SJCRH30 (cell line): ENCODE measurements at places on chromosomes 5 and 9.

DNA sequence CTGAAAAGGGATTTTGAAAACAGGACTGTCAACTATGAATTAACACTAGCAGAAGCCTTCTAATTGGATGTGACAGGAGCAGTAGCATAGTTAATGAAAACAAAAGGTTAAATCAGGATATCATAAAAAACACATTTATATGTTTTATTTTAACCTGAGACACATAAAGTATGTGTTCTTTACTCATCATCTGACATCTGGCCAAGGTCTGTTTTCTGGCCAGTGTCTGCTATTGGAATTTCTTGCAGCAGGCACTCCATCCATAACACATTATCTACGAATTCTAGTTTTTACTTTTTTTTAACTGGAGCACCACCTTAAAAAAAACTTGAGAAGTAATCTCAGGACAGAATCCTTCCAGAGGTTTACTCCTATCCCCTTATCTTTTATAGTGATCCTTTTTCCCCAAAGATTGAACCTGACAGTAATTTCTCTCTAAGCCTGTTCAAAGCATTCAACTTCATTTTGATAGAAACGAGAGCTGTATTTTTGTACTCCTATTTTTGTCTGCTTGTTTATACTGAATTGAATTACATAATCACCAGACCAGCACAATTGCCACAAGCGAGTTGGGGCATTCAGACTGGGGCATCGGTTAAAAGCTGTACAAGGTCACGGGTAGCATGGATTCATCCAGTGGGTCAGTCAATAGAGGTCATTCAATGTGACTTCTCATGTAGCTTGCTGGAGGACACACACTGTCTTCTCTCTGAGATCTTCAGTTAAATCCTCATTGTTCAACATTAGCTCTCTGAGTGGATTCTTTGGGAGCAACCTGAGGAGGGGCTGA lies 205.6 kb upstream of the CLINT1 start:
- no peak for DNase-seq
- H3K36me3 ChIP-seq, result no peaks in the 10 kb centered on the region
- H3K27me3 ChIP-seq, result no peaks in the 10 kb centered on the region; the same call in 1 of the 2 replicates

GRCh38 chr5:161273410-161273809 lies 273.1 kb downstream of the GABRB2 start:
- H3K4me1 ChIP-seq, result no peaks in the 10 kb centered on the region
- no peaks in the 10 kb centered on the region for H3K36me3 ChIP-seq
- no peaks in the 10 kb centered on the region for H3K27me3 ChIP-seq
- H3K27ac ChIP-seq, result no peak overlapping the region

DNA sequence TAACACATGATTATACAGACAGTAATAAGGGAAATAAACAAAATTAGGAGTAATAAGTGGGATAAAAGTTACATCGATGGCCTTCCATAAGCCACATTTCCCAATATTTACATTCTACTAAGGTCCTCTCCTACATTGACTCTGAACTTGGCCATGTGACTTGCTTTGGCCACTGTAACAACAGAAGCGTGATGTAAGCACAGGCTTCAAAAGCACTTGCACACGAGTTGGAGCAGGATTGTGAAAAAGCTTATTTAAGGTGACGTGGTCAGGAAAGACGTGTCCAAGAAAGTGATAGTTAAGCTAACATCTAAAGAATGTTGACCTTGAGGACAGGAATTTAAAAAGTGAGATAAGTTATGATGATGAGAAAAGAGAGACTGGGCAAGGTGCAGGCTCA lies 9.8 kb upstream of the CEMIP2 start:
- H3K27ac ChIP-seq, result no peak overlapping the region
- H3K4me3 ChIP-seq, result no peak overlapping the region
- no peak for DNase-seq
- H3K27me3 ChIP-seq, result no peaks in the 10 kb centered on the region
- no peaks in the 10 kb centered on the region for H3K36me3 ChIP-seq

GRCh38 chr5:22590677-22591268 lies 262.4 kb downstream of the CDH12 start:
- no peaks in the 10 kb centered on the region for H3K27me3 ChIP-seq
- no peaks in the 10 kb centered on the region for H3K36me3 ChIP-seq
- no peaks in the 10 kb centered on the region for H3K4me1 ChIP-seq
- H3K4me3 ChIP-seq, result no peak overlapping the region

DNA sequence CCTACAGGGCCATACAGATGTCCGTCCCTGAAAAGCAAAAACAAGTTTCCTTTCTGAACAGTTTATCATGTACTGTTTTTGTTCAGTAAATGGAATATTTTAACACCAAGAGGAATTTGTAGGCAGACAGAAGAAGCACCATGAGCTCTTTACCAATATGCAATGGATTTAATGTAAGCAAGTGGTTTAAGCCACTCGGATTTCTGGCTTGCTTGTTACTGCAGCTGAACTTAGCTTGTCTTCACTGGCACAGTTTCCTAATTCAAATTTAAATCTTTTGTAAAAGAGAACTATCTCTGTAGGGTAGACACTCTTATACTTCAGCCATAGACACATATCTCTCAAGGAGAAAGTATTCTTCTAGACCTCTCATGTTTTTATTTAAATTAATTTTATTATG lies 12.7 kb upstream of the EBF1 start:
- H3K4me1 ChIP-seq, result no peaks in the 10 kb centered on the region
- H3K27ac ChIP-seq, result no peak overlapping the region
- H3K27me3 ChIP-seq, result no peaks in the 10 kb centered on the region
- no peak overlapping the region for H3K4me3 ChIP-seq
- no peaks in the 10 kb centered on the region for H3K36me3 ChIP-seq
- DNase-seq, result no peak

GRCh38 chr5:140569197-140569596 lies 4.6 kb downstream of the SLC35A4 start:
- H3K27ac ChIP-seq, result no peak overlapping the region
- no peaks in the 10 kb centered on the region for H3K27me3 ChIP-seq
- H3K36me3 ChIP-seq, result peaks cover 17% of the 10 kb centered on the region
- no peaks in the 10 kb centered on the region for H3K4me1 ChIP-seq
- no peak overlapping the region for H3K4me3 ChIP-seq
- no peak for DNase-seq

DNA sequence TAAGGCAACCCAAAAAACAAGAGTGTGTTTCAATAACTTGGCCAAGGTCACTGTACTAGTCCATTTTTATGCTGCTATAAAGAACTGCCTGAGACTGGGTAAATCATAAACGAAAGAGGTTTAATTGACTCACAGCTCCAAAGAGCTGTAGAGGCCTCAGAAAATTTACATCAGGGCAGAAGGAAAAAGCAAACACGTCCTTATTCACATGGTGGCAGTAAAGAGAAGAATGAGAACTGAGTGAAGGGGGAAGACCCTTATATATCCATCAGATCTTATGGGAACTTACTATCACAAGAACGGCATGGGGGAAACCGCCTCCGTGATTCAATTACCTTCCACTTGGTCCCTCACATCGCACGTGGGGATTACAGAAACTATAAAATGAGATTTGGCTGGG lies 64.3 kb upstream of the CAMK4 start:
- no peak overlapping the region for H3K4me3 ChIP-seq
- no peaks in the 10 kb centered on the region for H3K36me3 ChIP-seq
- H3K4me1 ChIP-seq, result peaks cover 11% of the 10 kb centered on the region

DNA sequence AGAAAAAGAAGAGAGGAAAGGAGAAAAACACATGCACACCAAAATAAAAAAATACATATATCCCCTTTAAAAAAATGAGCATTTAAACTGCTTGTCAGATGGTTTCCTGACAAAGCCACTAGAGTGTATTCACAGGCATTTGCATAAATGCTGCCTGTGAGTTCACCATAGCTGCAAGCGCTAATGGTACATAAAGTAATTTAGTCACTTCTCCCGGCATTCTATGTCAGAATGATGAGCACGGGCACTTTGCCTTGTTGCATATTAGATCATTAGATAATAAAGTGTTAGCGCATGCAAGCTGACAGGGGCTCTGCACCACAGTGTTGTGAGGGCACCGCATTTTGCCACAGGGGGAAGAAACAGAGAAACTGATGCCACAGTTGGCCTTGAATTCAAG lies 280.6 kb downstream of the EBF1 start:
- no peak overlapping the region for H3K27ac ChIP-seq
- DNase-seq, result no peak
- 0 out of 2 replicates have a peak, but pooled peaks cover 3% of the 10 kb centered on the region for H3K36me3 ChIP-seq
- no peaks in the 10 kb centered on the region for H3K4me1 ChIP-seq

DNA sequence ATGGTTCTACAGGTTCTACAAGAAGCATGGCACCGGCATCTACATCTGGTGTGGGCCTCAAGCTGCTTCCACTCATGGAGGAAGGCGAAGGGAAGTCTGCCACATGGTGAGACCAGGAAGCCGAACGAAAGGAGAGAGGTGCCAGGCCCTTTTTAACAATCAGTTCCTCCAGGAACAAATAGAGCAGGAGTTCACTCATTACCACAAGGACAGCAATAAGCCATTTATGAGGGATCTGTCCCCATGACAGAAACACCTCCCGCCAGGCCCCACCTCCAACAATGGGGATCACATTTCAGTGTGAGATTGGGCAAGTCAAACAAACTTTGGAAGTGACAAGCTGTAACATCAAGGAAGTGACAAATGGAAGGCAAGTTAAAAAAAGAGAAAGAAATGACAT lies 95.5 kb upstream of the PTPN3 start:
- no peak for DNase-seq
- no peak overlapping the region for H3K27ac ChIP-seq
- no peaks in the 10 kb centered on the region for H3K36me3 ChIP-seq

GRCh38 chr5:176620333-176620981 lies 9.9 kb downstream of the SNCB start:
- H3K36me3 ChIP-seq, result no peaks in the 10 kb centered on the region
- peaks cover 8% of the 10 kb centered on the region; the same call in 1 of the 2 replicates for H3K27me3 ChIP-seq
- H3K27ac ChIP-seq, result no peak overlapping the region
- H3K4me1 ChIP-seq, result peaks cover 12% of the 10 kb centered on the region

GRCh38 chr5:148398698-148399121 lies 15.0 kb downstream of the FBXO38 start:
- no peak overlapping the region for H3K27ac ChIP-seq
- H3K27me3 ChIP-seq, result no peaks in the 10 kb centered on the region
- H3K36me3 ChIP-seq, result peaks cover 43% of the 10 kb centered on the region
- H3K4me3 ChIP-seq, result no peak overlapping the region
- H3K4me1 ChIP-seq, result no peaks in the 10 kb centered on the region

DNA sequence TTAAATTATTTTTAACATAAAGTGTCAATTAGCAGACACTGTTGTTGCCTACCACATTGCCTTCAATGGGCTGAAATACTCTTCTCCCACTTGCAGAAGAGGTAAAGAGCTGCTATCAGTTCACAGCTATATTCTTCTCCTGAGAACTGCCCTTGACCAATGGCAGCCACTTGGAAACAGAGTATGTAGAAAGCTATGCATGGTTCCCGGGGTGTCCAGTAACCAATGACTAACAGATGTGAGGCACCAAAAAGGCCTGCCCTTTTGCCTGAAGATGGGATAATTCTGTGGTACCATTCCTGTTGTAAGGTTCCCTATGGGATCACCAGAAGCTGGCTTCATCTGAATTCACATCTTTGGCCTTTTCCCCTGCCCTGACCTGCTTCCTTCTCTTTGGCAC lies 181.4 kb upstream of the MAP3K1 start:
- 0 out of 2 replicates have a peak, but pooled peaks cover 2% of the 10 kb centered on the region for H3K4me1 ChIP-seq
- no peak overlapping the region for H3K4me3 ChIP-seq
- H3K27ac ChIP-seq, result no peak overlapping the region

GRCh38 chr5:96120120-96120519 lies 158.5 kb upstream of the ELL2 start:
- DNase-seq, result peak; percentile 21
- no peaks in the 10 kb centered on the region for H3K4me1 ChIP-seq
- H3K27me3 ChIP-seq, result no peaks in the 10 kb centered on the region; the same call in 1 of the 2 replicates
- no peak overlapping the region for H3K4me3 ChIP-seq
- no peaks in the 10 kb centered on the region for H3K36me3 ChIP-seq

GRCh38 chr9:94014920-94015319 lies 59.8 kb upstream of the BARX1 start:
- H3K27ac ChIP-seq, result no peak overlapping the region
- H3K4me1 ChIP-seq, result peaks cover 8% of the 10 kb centered on the region
- H3K27me3 ChIP-seq, result no peaks in the 10 kb centered on the region; the same call in 1 of the 2 replicates
- no peaks in the 10 kb centered on the region for H3K36me3 ChIP-seq
- H3K4me3 ChIP-seq, result no peak overlapping the region

GRCh38 chr5:53366245-53366644 lies 114.2 kb upstream of the FST start:
- H3K36me3 ChIP-seq, result no peaks in the 10 kb centered on the region
- H3K27ac ChIP-seq, result no peak overlapping the region
- H3K27me3 ChIP-seq, result no peaks in the 10 kb centered on the region
- no peak for DNase-seq
- H3K4me1 ChIP-seq, result peaks cover 4% of the 10 kb centered on the region

DNA sequence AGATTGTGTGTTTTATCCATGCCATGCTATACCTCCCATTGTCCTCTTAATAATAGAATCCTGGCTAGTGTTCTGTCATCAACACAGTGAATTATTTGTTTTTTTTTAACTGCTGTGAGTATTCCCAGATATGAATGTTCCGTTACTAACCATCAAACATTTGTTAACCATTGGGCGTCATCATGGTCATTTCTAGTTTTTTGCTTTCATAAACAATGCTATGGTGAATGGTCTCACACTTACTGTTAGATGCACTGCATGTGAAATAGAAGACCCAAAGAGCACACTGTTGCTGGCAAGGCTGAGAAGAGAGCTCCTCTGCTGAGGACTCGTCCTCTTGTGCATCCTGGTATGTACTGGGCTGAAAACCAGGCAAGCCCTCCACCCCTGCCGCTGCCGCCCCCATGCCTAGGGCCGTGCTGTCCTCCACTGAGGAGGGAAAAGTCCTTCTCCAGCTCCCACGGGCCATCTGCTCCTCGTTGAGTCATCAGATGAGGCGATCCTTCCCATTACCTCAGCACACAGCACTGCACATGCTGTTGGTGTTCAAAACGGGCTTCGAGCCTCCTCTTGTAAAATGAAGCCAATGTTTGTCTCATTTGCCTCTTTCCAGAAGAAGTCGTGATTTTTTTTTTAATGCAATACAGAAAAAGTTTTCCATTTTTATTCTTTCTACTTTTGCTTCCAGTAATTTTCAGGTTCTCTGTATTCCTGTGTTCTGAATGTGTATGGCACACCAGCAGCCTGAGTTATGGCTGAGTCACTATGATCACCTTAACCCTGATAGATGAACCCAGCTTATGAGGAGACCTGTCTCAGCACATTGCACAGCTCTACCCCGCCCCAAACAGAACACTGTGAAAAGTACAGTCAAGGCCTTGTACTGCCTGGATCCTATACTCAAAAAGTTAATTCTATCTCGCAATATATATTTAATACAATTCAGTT lies 219.0 kb downstream of the AOPEP start:
- H3K27ac ChIP-seq, result peak overlapping the region; percentile 13; the same call in 1 of the 2 replicates
- peaks cover 17% of the 10 kb centered on the region for H3K4me1 ChIP-seq
- H3K36me3 ChIP-seq, result no peaks in the 10 kb centered on the region
- H3K4me3 ChIP-seq, result no peak overlapping the region
- DNase-seq, result peak; percentile 62

- peaks cover 19% of the 10 kb centered on the region for H3K27me3 ChIP-seq
- no peaks in the 10 kb centered on the region for H3K4me1 ChIP-seq
- no peak for DNase-seq
- H3K27ac ChIP-seq, result no peak overlapping the region
- H3K4me3 ChIP-seq, result no peak overlapping the region
These were observed 60.1 kb downstream of the MAT2B start for GRCh38 chr5:163565492-163565891.

- no peaks in the 10 kb centered on the region for H3K36me3 ChIP-seq
- no peaks in the 10 kb centered on the region for H3K27me3 ChIP-seq
- no peak overlapping the region for H3K27ac ChIP-seq
- no peak overlapping the region for H3K4me3 ChIP-seq
These were observed 67.0 kb upstream of the KLF9 start for GRCh38 chr9:70481471-70481870.

GRCh38 chr5:1406681-1407640 lies 38.3 kb downstream of the SLC6A3 start:
- H3K27me3 ChIP-seq, result no peaks in the 10 kb centered on the region
- no peaks in the 10 kb centered on the region for H3K36me3 ChIP-seq
- no peaks in the 10 kb centered on the region for H3K4me1 ChIP-seq
- no peak overlapping the region for H3K4me3 ChIP-seq
